ENCODE measurements at places on chromosomes 7 and 10. TPM values are rescaled to one million over a fixed set of nuclear protein-coding genes. Genes with fewer than 3 reads are reported as not detected.

GRCh38 chr7:95859429-95859828 lies 87.1 kb downstream of the DYNC1I1 start:
- DNase-seq, result no peak

The KEL gene
- total RNA-seq, result 1.5 TPM

DNA sequence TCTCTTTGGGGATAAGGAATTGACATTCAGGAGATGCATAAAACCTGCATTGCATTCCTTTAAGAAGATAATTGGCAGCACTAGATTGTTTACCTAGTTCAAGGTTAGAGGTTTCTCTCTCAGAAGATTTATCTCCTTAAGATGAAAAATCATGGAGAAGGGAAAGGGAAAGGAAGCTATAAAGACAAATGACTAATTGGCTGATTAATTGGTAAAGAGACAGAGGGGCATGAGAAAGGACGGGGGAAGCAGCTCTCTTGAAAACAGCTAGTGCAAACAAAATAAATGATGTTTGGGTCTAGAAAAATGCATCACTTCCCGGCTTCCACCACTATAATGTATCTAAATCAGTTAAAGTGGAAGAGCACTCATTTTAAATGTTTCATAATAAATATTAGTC lies 941.2 kb downstream of the XPNPEP1 start:
- no peak for DNase-seq

DNA sequence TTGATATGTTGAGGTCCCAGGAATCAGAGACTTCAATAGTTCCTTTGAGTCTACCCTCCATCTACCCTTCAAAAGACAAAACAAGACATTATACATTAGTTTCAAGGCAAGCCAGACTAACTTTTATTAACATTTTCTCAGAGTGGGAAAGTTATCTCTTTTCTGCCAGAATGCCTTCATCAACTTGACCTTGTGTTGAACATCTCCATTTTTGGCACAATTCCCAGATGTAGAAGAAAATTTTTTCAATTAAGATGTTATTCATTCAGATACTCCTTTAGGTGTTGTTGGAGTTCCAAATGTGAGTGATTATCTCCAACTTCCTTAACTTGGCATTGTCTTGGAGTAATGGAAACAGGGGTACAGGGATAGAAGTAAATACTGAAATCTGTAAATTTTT lies 59.1 kb downstream of the NRF1 start:
- no peak for DNase-seq

GRCh38 chr10:111137007-111137406 lies 60.2 kb downstream of the ADRA2A start:
- no peak for DNase-seq

GRCh38 chr7:41912426-41912825 lies 209.5 kb upstream of the INHBA start:
- no peak for DNase-seq

DNA sequence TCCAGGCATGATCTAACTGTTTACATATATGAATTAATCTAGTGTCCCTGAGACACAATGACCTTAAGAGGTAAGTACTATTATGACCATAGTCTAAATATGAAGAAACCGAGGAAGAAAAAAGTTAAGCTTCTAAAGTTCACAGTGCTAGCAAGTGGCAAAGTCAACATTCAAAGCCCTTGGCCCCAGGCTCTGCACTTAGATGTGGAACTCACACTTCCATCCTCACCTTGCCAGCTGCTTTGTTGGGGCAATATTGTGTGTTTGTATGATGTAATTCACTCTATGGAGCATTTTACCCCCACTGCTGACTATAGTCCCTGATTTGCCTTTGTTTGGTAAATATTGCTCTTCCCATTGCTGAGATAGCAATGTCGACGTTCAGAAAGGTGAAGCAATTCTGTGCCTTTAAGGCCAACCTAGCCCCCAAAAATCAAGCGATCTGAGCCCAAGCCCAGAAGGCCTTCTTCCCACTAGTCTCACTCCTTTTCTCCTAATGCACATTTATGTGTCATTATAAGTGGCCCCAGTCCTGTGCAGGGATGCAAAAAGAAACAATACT lies 487.6 kb upstream of the ZMIZ1 start:
- DNase-seq, result no peak

DNA sequence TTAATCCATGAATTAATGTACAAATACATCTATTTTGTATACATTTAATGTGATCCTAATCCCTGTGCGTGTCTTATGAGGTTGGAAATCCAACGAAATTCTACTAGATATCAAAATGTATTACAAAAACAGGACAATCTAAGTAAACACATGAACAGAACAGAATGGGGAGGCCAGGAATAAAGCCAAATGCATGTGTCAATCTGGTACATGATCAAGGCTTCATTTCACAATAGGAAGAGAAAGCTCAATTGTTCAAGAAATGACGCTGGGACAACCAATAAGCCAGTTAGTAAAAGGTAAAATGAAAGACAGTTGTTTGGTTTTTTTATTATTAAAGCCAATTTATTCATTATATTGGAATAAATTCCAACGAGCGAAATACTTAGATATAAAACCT lies 83.0 kb downstream of the COL13A1 start:
- DNase-seq, result no peak

DNA sequence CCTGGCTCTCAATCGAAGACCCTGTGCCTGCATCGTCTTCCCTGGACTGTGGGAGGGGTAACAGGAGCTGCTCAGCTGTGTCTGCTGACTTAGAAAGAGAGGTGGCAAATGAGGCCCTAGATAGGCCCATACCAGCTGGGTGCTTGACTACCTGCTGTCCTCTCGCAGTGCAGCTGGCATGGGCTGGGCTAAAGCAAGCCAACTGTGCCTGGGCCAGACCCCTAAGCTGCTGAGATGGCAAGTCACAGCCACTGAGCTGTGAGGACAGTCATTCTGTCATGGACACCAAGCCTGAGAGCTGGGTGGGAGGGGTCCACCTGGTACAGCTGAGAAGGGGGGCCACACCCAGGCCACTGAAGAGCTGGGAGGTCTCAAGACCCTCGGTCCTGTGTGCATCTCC lies 45.8 kb upstream of the AQP1 start:
- no peak for DNase-seq

- DNase-seq, result no peak
Measured at GRCh38 chr7:70595755-70596597, 536.0 kb upstream of the GALNT17 start.

GRCh38 chr10:110411047-110411410 lies 86.7 kb upstream of the DUSP5 start:
- DNase-seq, result no peak

DNA sequence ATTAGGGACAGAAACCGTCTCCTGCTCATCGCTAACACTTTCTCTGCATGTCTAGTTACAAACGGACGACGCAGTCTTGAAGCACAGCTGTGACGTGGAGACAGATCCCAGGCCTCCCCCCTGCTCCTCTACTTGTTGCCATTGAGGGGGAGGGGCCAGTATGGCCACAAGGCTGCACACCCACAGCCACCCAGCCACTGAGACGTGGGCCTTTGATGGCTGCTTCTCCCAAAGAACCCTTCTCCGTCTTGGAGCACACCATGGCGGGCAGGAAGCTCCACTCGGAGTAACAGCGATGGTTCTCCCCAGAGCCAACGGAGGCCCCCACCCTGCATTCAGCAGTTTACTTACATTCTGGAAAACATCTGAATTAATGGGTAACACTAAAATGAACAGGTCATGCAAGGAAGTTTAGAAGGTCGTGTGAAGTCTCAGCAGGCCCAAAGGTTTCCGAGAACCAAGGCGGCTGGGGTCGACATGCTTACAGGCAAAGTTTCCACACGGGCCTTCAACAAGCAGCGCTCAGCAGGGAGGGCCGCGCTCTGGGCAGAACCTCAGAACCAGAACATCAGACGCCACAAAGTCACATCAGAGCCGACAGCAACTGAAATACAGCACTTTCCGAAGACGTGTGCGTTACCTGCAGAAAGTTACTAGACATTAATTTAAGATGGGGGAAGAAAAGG lies 169.6 kb downstream of the DIP2C start:
- no peak for DNase-seq

The SPDYE1 gene
- 0.09 TPM for total RNA-seq

The PTEN gene
- total RNA-seq, result 220 TPM

- DNase-seq, result no peak
Measured at GRCh38 chr10:19290770-19291169, 242.2 kb downstream of the MALRD1 start.

- no peak for DNase-seq
Measured at GRCh38 chr7:138570715-138571114, 110.7 kb downstream of the TRIM24 start.

The SPDYE5 gene
- not detected for total RNA-seq

The SCIN gene
- 2.5 TPM for total RNA-seq

GRCh38 chr10:11573497-11573896 lies 38.0 kb downstream of the USP6NL start:
- DNase-seq, result no peak

GRCh38 chr7:87028636-87029035 lies 30.8 kb downstream of the ELAPOR2 start:
- DNase-seq, result no peak

DNA sequence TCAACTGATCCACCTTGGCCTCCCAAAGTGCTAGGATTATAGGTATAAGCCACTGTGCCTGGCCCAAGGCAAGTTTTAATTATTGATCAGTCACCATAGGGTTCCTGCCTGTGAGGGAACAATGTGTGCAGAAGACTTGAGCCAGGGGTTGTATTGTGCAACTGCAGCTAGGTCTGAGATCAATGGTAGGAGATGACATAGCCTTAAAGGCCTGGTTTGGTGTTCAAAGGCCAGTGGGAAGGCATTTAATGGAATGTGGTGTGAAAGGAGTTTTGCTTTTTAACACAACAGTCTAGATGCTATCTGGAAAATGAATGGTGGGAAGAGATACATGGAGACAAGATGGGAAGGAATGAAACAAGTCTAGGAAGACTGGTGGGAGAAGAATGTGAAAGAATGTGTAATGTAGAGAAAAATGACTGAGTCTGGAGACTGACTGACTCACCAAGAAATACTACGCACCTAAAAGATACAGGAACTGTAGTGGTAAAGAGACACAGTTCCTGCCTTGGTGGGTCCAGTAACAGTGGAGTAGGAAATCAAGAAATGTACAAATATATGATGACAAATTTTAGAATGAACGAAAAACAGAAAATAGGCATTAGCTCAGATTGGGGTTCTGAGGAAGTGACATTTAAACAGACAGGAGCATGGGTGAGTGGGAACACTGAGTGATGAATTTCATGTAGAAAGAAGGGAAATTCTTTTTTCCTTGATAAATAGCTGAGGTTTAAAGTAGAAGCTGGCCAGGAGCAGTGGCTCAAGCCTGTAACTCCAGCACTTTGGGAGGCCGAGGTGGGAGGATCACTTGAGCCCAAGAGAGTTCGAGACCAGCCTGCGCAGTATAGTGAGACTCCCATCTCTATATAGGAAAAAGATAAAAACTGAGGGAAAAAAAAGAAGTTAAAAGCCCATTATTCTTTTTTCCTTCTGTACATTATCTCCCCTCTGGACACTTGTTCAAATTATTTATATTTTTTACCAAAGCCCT lies 9.4 kb downstream of the HNRNPF start:
- DNase-seq, result no peak

DNA sequence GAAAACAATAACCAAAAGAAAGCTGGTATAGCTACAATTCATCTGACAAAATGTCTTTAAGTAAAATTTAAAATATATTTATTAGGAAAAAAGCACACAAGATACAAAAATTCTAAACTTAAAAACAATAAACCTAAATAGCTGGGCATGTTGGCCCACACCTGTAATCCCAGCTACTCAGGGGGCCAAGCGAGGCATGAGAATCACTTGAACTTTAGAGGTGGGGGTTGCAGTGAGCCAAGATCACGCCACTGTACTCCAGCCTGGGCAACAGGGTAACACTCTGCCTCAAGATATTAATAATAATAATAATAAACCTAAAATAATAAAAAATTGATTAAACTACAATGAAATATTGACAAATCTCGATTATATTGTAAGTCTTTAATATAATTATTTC lies 77.8 kb upstream of the PDK4 start:
- DNase-seq, result no peak

DNA sequence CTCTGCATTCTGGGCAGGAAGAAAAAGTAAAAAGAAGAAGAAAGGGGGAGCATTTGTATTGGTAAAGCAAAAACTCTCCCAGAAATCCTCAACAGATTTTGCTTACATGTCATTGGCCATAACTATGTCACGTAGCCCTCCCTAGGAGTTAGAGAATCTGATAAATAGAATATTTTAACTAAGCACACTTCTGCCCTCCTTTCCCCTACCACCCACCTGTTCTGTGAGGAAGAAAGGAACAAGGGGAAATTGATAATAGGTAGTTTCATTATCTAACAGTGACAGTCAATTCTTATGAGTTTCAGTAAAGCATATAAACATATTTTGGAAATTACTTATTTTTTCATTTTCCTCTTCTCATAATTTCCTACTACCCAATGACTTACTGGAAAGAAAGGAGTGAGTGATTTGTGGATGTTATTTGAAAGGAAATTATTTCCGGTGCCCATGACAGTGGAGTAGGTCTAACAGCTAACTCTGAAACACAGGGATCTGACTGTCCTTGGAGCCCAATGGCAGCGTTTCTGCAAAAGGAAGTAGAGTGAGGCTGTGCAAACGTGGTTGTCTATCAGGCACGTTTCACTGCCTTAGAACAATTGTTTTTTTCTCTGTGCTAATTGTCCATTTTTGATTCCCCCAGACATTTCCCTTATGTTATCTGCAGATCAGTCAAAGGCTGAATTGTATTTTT lies 128.6 kb upstream of the MDFIC start:
- DNase-seq, result no peak

DNA sequence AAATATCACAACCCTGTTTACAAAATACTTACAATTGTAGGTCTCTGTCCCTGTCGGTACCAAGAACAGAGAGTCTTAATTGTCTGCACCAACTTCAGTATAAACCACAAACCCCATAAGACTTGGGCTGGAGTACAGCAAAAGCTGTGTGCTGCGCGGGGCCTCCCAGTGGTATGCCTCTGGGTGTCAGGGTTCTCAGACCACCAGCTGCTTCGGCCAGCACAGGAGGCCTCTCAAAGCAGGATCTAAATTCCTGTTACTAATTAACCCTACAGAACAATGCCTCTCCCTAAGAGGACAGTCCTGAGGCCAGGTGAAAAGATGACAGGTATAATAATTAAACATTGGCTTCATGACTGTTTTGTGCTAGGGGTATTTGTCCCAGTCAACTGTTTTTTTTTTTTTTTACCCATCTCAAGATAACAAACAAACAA lies 957 bp upstream of the SVIL start:
- no peak for DNase-seq

DNA sequence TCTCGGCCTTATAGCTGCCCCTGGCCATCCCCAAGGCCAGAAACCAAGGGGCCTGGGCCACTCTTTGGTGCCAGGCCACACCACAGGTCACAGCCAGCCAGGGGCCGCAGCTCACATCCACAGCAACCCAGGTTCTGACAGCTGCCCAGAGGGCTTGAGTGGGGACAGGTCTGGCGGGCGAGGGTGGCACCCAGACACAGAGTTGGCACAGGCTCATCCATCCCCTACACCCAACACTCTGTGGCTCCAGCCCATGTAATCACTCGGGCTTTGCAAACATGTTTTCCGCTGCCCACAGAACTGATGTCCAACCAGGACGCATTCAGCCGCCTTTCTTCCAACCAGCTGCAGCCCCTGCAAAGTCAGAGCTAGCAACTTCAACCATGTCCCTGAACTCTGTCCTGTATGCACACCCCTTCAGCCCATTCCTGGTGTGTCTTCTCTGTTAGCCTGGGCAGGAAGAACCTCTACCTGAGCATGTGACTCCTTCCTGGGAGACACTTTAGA lies 57.7 kb upstream of the PPP2R2D start:
- no peak for DNase-seq

The RPEL1 gene
- not detected for total RNA-seq
